ENCODE measurements at places on chromosomes 6 and 20.

DNA sequence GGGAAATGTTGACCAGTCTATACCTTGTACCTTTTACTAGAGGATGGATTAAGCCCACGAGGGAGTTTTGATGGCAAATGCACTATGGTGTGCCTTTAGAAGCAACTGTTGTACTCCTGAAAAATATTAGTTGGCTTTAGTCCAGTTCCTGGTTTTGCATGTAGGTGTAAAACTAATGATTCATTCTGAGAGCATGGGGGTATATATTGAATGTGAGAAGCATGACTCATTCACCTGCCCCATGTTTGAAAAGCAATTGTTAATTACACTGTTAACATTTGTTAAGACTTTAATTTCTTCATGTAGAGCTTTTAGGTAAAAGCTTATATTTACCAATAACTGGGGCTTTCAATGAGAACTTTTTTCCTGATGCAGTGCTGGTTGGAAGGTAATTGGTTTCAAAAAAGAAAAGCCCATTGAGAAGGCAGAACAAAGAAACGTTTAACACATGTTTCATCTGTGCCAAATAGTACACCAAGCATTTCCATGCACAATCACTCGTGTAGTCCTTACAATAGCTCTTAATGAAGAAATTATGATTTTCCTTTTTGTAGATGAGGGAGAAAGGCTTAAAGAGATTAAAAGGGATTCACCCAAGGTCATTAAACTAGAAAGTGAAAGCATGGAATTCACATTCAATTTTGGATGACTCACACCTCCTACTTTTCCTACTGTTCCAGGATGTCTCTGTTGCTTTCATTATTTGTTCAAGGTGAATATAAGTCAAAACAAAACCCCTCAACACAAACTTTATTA, 134.1 kb downstream of the CCDC170 start:
- no peak for DNase-seq

DNA sequence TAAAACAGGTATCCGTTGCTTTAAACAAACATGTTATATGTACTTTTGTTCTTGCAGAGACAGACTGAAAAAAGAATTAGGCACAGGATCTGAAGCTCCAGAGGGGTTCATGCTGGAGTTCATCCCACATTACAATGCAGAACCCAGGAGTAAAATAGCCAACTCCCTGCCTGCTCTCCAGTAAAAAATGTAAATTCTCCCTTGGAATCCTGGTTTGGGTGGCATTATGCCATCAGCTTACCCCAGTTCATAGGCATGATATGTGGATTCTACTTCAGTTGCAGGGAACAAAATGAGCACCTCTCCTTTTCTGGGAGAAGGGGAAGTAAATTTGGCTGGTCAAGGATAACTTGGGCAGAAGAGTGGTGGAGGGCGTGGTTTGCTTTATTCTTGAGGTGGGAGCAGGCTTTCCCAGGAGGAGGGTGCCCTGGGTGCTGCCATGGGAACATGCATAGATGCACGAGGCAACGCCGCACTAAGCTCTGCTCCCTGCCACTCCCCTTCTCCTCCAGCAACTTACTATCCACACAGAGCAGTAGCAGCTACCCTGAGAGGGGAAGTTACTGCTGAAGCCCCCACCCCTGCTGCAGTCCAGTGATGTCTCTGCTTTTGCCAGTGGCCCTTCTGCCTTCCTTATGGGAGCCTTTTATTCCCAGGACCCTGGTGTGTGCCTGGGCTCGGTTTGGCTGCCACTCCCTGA, 71.6 kb upstream of the GLP1R start:
- DNase-seq, result no peak

DNA sequence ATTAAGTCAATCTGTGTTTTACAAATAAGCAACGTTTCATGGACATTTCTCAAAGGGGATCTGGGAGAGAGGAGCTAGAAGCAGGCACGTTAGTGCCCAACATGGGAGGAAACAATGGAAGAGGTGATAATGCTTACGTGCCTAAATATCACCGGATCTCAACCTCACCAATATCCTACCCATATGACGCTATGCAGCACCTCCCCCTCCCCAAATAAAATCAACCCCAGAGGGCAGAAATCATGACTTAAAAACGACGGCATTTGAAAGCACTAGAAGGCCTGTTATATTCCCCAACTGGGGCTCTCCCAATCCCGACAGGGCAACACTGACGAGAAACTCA, 425 bp downstream of the HBS1L start:
- DNase-seq, result no peak

DNA sequence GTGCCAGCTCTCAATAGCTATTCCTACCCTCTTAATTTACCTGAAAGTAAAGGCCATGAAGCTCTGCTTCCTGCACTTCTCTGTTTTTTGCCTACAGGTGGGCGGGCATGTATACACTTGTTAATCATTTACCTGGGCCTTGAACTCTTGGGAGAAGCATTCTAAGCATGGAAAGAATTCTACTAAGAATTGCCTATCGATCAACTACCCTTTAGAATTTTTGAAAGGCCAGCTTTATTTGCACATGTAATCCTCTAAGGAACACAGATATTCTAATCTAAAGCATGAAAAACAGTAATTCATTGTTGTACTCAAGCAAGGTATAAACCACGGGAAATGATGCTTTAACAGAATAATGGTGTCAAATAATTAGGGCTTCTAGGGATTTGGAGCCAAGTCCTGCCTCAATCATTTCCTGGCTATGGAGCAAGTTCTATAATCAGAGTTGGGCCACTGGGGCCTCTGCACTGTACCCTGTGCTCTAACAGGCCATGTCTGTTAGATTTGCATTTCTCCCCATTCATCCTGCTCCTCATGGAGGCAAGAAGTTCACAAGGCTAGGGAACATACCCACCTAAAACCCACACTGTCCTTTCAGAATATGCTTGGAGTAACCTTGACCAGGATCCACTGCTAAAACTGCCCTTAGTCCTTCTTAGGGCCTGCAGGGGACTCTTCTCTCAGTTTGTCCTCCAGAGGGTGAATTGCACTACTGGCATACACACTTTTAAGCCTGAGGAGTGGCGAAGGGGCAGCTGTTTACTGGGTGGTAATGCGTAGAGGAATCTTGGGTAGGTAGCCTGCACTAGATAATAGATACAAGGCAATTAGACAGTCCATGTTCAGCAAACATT, 276.4 kb upstream of the JAG1 start:
- DNase-seq, result no peak

- no peak for DNase-seq
Measured at GRCh38 chr6:166739976-166740318, 112.9 kb upstream of the RPS6KA2 start.

DNA sequence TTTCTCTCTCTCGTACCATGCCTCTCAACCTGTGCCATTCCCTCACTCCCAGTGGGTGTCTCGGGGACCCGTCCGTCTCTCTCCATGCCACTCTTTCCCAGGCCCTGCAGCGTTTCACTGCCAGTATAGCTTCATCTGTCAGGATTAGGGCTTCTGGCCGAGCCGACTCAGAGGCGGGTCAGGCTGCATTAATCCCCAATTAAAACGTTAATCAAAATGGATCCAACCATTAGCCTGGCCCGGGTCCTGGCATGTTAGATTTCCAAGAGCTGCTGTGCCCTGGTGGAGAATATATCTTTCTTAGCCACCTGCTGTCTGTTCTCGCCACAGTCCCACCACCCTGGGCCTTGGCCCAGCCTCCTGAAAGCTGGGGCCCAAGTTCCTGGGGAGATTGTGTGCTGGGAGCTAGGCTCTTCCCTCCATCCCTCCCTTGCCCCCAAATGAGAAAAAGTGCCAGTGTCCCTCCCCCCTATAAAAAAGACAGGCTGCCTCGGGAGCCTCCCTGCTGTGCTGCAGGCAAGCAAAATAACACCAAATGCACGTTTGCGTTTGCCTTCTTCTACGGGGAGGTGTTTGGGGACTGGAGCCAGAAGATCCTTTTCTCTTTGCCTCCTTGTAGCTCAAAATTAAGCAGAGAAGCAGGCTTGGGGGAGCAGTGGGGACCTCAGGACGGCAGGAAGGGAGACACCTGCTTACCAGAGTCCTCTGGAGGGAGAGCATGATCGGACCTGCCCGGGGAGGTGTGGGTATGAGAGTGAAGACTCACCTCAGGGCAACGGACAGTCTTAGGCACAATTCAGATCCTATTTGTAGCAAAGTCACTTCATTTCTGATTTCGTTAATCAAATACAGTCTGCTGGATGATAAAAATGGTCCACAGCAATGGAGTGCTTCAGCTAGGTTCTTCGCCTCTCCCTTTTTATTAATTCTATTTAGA, 3.0 kb downstream of the KCNG1 start:
- no peak for DNase-seq

DNA sequence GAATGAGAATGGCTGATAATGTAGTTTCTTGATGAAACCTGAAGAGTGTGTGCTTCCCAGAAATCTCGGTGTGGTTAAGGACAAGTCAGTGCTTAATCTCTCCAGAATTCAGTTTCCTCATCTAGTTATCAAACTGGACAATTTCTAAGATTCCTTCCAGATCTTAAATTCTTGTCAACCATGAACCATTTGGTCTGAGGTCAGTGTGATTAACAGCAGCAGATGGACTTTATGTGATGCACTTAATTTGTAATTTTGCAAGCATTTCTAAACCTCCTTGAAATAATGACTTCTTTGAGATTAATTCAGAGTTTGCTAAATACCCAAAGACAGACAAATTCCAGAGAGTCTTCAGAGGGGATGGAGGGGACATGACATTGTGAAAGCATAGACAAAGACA, 160.3 kb downstream of the KIF16B start:
- DNase-seq, result no peak

- no peak for DNase-seq
Measured at GRCh38 chr20:57996936-57997890, 231.2 kb downstream of the ANKRD60 start.

- DNase-seq, result no peak
Measured at GRCh38 chr20:41717483-41717882, 99.3 kb upstream of the CHD6 start.

DNA sequence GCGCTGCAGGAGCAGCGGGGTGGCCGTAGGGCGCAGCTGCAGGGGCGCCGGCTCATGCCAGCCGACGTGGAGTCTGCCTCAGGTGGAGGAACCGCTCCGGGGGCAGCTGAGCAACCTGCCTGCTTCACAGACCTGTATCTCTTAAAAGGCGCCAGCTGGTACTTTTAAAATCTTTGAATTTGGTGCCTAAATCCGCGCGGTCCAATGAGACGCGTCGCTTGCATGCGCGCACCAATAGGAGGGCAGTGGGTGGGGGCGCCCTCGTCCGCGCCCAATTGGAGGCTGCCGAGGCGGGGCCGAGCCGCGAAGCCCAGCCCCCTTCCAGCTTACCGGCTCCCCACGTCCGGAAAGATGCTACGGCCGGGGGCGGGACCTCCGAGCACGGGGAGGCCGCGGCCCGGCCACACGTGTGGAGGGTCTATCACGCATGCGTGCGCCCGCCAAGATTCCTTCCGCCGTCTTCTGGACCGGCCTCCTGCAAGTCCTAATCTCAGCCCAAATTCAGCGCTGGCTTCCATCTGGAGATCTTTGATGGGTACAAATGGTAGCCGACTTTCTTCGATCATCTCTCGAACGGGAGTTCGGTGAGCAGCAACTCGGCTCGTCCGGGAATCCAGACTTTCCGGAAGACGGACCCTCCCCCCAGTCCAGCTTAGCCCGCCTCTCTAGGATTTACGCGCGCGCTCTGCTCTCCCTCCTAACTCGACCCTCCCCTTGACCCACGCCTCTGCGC, at the start of gene FBXO5:
Gene FBXO5, minus strand, starts transcription at position 138 of the 733 bp plus-strand sequence. Its CDS starts 82 bp downstream, at position 56.
- peak; percentile 74 for DNase-seq

DNA sequence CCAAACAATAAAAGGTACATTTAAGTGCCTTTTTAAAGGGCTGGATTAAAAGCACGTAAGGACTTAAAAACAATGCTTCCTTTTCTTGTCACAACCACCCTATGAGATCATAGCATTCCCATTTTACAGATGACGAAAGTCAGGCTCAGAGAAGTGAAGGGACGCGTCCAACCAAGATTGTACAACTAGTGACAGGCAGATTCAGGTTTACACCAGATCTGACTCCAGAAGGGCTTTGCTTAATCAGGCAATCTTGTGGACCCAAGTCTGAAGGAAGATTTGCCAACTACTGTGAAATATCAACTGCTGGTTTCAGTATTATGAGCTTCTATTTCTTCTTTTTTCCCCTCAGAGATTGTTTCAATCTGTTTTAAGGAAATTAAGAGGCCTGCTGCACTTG, 877 bp downstream of the ENPP4 start:
- DNase-seq, result no peak

DNA sequence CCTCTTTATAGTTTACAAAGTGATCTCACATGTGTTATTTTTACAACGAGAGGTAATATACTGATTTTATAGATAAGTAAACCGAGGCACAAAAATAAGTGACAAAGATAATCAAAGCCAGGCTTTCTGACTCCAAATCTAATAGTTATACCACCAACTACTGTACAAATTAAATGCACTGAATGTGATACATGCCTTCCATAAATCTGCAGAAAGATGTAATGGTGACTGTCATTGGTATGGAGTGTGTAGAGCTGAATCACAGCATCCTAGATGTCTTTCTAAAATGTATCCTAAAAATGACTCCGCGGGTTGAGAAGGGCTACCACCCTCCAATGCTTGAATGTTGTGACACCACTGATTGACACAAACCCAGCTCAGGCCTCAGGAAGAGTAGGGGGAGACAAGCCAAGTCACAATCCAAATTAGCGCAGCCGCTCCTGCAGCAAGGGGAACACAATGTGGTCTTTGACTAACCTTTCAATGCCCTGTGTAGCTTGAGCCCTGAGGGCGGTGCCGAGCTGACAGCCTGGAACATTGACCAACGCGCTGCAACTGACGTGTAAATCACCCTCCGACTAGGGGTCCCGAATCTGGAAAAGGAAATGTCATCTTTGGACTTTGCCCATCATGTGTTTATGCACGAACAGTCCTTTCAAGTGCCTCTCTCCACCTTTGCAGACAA, 136.8 kb downstream of the OLIG3 start:
- no peak for DNase-seq

DNA sequence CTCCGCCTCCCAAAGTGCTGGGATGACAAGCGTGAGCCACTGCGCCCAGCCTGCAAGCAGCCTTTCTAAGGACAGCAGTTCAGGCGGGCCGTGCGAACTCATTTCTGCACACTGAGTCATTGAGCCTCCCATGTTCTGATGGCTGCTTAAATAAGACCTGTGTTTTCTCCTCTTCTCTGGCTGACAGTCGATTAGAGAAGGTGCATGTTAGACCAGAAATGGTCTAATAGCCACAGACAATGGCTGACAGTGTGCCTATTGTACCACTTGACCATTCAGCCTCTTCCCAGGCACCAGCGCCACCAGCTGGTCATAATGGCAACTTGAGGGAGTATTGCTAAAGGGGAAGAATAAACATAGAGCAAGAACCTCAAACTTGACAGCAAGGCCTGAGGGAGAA, 6.2 kb downstream of the CST11 start:
- DNase-seq, result peak; percentile 27

- DNase-seq, result no peak
Measured at GRCh38 chr6:46917002-46917545, 4.7 kb downstream of the ADGRF5 start.

- DNase-seq, result no peak
Measured at GRCh38 chr20:50744143-50744792, 12.9 kb downstream of the PARD6B start.

DNA sequence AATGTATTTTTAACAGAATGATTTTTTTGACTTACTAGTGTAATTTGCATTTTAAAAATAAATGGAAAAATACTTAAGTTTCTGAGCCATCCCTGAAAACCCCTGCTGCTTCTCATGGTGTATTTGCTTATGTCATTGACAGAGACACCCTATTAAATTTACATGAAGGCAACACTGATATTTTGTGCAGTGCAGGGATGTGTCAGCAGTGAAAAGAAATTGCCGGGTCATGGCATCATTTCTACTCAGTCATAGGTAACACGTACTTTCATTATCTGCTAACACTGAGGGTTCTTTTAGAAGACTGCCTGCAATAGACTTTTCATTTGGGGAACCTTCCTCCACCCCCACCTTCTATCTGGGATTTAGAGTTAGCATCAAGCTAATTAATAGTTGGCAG, 136.7 kb upstream of the RNF217 start:
- DNase-seq, result no peak

Measured in GM12892 (cell line).